ENCODE measurements at places on chromosomes 5 and 9. TPM values are rescaled to one million over a fixed set of nuclear protein-coding genes. Genes with fewer than 3 reads are reported as not detected.

DNA sequence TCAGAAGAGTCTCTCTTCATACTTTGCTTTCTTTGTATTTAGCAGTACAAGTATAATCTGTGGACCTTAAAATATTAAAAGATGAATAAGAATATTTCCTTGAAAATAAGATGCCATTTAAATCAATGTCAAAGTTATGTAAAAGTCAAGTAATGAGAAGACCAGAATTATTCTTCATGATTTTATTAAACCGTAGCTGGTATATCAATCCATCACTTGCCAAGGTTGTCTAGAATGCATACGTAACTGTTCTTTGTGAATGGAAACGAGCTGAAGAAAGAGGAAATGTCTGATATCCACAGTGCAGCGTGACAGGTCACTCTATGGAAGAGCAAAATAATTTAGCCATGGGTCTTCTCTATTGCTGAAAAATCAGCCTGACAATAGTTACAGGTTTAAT lies 488.7 kb upstream of the CCNG1 start:
- no peaks in the 10 kb centered on the region for H3K27me3 ChIP-seq
- no peak overlapping the region for H3K27ac ChIP-seq
- no peaks in the 10 kb centered on the region for H3K4me1 ChIP-seq
- no peaks in the 10 kb centered on the region for H3K36me3 ChIP-seq

GRCh38 chr9:98558575-98558974 lies 150.2 kb downstream of the GABBR2 start:
- H3K36me3 ChIP-seq, result no peaks in the 10 kb centered on the region
- no peak for DNase-seq
- H3K4me1 ChIP-seq, result no peaks in the 10 kb centered on the region
- peaks cover 12% of the 10 kb centered on the region for H3K27me3 ChIP-seq
- no peak overlapping the region for H3K27ac ChIP-seq
- no peak overlapping the region for H3K4me3 ChIP-seq

DNA sequence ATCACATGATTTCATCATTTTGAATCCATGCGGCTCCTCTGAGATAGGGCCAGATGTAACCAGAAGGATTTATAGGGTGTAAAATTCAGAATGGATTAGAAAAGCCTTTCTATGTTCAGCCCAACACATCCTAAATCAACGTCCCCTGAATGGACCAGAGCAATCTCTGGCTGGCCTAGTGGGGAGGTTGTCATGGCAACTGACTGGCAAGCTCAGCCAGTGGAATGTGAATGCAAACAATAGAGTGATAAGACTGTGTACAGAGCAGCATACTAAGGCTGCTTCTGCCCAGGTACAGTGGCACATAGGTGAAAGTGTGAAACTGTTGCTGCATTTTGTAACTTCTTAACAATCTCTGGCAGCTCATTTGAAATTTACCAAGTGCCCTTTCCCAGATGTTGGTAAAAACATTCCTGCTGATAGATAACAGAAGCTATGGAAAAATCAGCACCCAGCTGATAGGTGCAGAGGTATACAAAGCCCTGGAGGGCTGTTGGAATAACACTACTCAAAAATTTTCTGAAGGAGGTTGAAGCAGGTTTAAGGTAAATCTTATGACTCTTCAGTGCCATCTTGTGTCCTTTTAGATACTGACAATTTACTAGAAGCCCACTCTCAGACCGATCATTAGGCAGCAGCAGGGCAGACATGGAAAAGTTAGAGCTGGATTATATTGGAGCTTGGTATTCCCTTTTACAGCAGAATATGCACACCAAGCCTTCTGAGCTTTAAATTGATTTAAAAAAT lies 267.2 kb downstream of the RAB3C start:
- no peaks in the 10 kb centered on the region for H3K36me3 ChIP-seq
- H3K4me3 ChIP-seq, result no peak overlapping the region
- DNase-seq, result no peak
- peaks cover 23% of the 10 kb centered on the region for H3K27me3 ChIP-seq
- no peak overlapping the region for H3K27ac ChIP-seq

GRCh38 chr9:16544842-16545241 lies 325.6 kb downstream of the BNC2 start:
- no peaks in the 10 kb centered on the region for H3K4me1 ChIP-seq
- no peak overlapping the region for H3K4me3 ChIP-seq
- H3K27me3 ChIP-seq, result peaks cover 4% of the 10 kb centered on the region
- no peaks in the 10 kb centered on the region for H3K36me3 ChIP-seq
- DNase-seq, result no peak

The SLC25A2 gene
- total RNA-seq, result 0.20 TPM

All from activated T-helper 1 cell treated with anti-CD3 and anti-CD28 coated beads, Interleukin-12 subunit alpha, Interleukin-12 subunit beta, Interleukin-2, Interleukin-4 antibody, amounts not matched to agents 30 ng/mL and 10 ng/mL and 1 ng/mL, durations not matched to agents 14 hours and 24 hours and 36 hours (primary cell).